Smooth muscle cell of bladder (primary cell): ENCODE measurements at places on chromosomes 6 and 20. TPM values are rescaled to one million over a fixed set of nuclear protein-coding genes. Genes with fewer than 3 reads are reported as not detected.

Gene CFAP61
- total RNA-seq, result under 0.01 TPM in 1 of 2 replicates, not detected in the other

Gene ADRM1
- total RNA-seq, result 81.5 and 83.8 TPM in 2 replicates

Gene SAMD3
- total RNA-seq, result 4.1 and 11.8 TPM in 2 replicates

Gene LY6G6C
- total RNA-seq, result not detected in 2 replicates

Gene CD109
- 18.6 and 19.4 TPM in 2 replicates for total RNA-seq

Gene PCED1A
- 17.1 and 26.6 TPM in 2 replicates for total RNA-seq

Gene CLPSL1
- not detected in 2 replicates for total RNA-seq

Gene SHLD1
- total RNA-seq, result 1.9 and 3.1 TPM in 2 replicates

Gene ID4
- 8.0 and 10.2 TPM in 2 replicates for total RNA-seq

Gene TMC2
- total RNA-seq, result 0.18 TPM in 1 of 2 replicates, not detected in the other

Gene PGC
- total RNA-seq, result not detected in 2 replicates

Gene LPIN3
- total RNA-seq, result 2.1 and 6.0 TPM in 2 replicates

Gene FAXC
- 0.28 and 0.55 TPM in 2 replicates for total RNA-seq
